Ovary (tissue), 10 donors: ENCODE measurements at places on chromosomes 11 and 22. TPM values are rescaled to one million over a fixed set of nuclear protein-coding genes. Genes with fewer than 3 reads are reported as not detected.

- no peaks in the 10 kb centered on the region for H3K36me3 ChIP-seq
- no peak overlapping the region for H3K27ac ChIP-seq
- DNase-seq: no peak
- H3K4me3 ChIP-seq: no peak overlapping the region
Measured at GRCh38 chr22:37267661-37268413, 14.5 kb upstream of the CYTH4 start.

DNA sequence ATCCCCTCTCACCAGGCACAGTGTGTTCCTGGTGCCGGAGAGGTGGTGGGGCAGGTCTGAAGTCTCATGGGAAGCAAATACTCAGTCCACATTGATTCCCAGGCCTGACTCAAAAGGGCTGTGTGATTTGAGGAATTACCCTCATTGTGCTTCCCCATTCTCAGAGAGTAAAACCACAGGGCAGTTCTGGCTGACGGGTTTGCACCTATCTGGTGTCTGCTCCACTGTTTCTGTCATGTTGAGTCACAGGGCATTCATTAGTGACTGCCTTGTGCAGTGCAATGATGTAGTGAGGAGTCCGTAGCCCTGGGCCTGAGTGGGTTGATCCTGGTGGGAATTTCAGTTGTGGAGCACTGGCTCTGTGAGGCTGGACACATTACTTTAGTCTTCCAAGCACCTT lies 85.2 kb upstream of the ARHGAP20 start:
- H3K4me3 ChIP-seq: no peak overlapping the region
- no peaks in the 10 kb centered on the region for H3K36me3 ChIP-seq
- DNase-seq: no peak
- no peaks in the 10 kb centered on the region for H3K27me3 ChIP-seq

Gene SPDYC
- total RNA-seq: not detected

- no peak overlapping the region for H3K27ac ChIP-seq
- no peaks in the 10 kb centered on the region for H3K27me3 ChIP-seq
- no peak overlapping the region for H3K4me3 ChIP-seq
- no peak for DNase-seq
Measured at GRCh38 chr11:122181372-122181771, 65.4 kb upstream of the BLID start.

- H3K4me3 ChIP-seq: no peak overlapping the region
- H3K4me1 ChIP-seq: no peaks in the 10 kb centered on the region
- H3K27ac ChIP-seq: no peak overlapping the region
- no peak for DNase-seq
Measured at GRCh38 chr22:50318698-50319411, 8.0 kb downstream of the DENND6B start.

- no peaks in the 10 kb centered on the region for H3K36me3 ChIP-seq
- peak overlapping the region; percentile 100 for H3K27ac ChIP-seq
- DNase-seq: peak; percentile 81
- H3K27me3 ChIP-seq: no peaks in the 10 kb centered on the region
Measured at GRCh38 chr11:65560555-65561418, 2.6 kb upstream of the LTBP3 start.

DNA sequence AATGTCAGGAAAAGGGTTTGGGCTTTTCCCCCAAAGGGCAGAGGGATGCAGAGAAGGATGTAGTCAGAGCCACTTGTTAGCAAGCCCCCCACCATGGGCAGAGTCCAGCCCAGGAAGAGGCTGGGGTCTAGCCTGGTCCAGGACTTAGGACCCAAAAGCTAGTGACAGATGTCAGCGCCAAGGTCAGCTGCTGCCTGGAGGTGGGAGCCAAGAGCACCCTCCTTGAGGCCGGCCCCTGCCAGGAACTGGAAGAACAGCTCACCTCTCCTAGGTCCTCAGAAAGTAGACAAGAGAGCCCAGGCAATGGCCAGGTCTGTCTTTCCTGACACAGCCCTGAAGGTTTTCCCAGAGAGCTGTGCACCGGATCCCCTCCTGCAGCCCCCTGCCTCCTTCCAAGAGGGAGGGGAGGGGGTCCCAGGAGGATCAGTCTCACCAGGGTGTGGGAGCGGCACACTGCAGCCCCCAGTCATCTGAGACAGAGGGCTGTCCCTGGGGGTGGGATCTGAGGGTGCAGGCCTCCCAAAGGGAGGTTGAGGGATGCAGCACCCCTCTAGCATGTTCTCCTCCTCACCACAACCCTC lies 14.6 kb upstream of the ARHGEF17 start:
- no peaks in the 10 kb centered on the region for H3K36me3 ChIP-seq
- no peaks in the 10 kb centered on the region for H3K4me1 ChIP-seq
- DNase-seq: no peak
- no peak overlapping the region for H3K27ac ChIP-seq
- H3K27me3 ChIP-seq: no peaks in the 10 kb centered on the region
- no peak overlapping the region for H3K4me3 ChIP-seq

- H3K27me3 ChIP-seq: no peaks in the 10 kb centered on the region
- H3K27ac ChIP-seq: no peak overlapping the region
- H3K4me3 ChIP-seq: no peak overlapping the region
Measured at GRCh38 chr11:122248131-122248530, 132.1 kb upstream of the BLID start.

GRCh38 chr11:20064961-20065405 lies 95.3 kb downstream of the DBX1 start:
- H3K4me3 ChIP-seq: no peak overlapping the region
- no peaks in the 10 kb centered on the region for H3K4me1 ChIP-seq
- H3K27ac ChIP-seq: no peak overlapping the region
- no peaks in the 10 kb centered on the region for H3K36me3 ChIP-seq
- no peak for DNase-seq

- no peak overlapping the region for H3K27ac ChIP-seq
- no peaks in the 10 kb centered on the region for H3K27me3 ChIP-seq
- H3K36me3 ChIP-seq: no peaks in the 10 kb centered on the region
- no peak overlapping the region for H3K4me3 ChIP-seq
- no peaks in the 10 kb centered on the region for H3K4me1 ChIP-seq
Measured at GRCh38 chr11:21514316-21514715, 678.6 kb upstream of the ANO5 start.

Gene CHRDL2
- not detected for total RNA-seq

- H3K27me3 ChIP-seq: no peaks in the 10 kb centered on the region
- no peak overlapping the region for H3K4me3 ChIP-seq
- DNase-seq: peak; percentile 55
Measured at GRCh38 chr11:73175551-73176144, 33.5 kb upstream of the FCHSD2 start.

DNA sequence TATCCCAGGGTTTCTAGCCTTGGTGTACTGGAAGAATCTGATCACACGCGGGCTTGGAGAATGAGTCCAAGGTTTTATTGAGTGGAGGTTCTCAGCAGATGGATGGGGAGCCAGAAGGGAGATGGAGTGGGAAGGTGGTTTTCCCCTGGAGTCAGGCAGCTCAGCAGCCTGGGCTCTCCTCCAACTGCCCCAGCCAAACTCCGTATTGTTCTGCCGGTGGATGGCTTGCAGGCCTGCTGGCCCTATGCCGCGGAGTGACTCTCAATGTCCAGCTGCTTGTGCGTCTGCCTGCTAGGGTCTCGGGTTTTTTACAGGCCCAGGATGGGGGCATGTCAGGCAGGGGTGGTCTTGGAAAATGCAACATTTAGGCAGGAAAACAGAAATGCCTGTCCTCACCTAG lies 162.4 kb upstream of the LMO1 start:
- H3K27ac ChIP-seq: no peak overlapping the region
- no peaks in the 10 kb centered on the region for H3K4me1 ChIP-seq
- no peak for DNase-seq
- H3K36me3 ChIP-seq: no peaks in the 10 kb centered on the region
- H3K4me3 ChIP-seq: no peak overlapping the region

Gene CEND1
- not detected for total RNA-seq

DNA sequence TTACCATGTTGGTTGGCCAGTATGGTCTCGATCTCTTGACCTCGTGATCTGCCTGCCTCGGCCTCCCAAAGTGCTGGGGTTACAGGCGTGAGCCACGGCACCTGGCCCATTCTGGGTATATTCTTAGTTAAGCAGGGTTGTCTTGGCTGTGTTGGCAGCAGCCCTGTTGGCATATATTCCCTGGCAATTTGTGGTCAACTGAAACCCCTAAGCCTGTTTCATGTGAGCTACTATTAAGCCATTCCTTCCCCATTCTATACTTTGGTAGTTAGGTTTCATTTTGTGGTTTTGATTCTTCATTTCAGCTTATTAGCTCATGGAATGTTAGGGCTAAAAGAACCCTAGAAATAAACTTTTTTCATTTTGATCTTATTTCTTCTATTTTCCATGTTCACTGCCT lies 22.2 kb upstream of the IL18BP start:
- no peaks in the 10 kb centered on the region for H3K36me3 ChIP-seq
- H3K27me3 ChIP-seq: no peaks in the 10 kb centered on the region
- H3K4me3 ChIP-seq: no peak overlapping the region
- no peaks in the 10 kb centered on the region for H3K4me1 ChIP-seq
- no peak for DNase-seq
- H3K27ac ChIP-seq: no peak overlapping the region

Gene RANBP1
- total RNA-seq: 74.5 TPM

- H3K27me3 ChIP-seq: no peaks in the 10 kb centered on the region
- no peak for DNase-seq
- H3K4me1 ChIP-seq: no peaks in the 10 kb centered on the region
- H3K27ac ChIP-seq: no peak overlapping the region
Measured at GRCh38 chr11:127226949-127227348, 226.4 kb upstream of the KIRREL3 start.

Gene PDXP
- 15.4 TPM for total RNA-seq

DNA sequence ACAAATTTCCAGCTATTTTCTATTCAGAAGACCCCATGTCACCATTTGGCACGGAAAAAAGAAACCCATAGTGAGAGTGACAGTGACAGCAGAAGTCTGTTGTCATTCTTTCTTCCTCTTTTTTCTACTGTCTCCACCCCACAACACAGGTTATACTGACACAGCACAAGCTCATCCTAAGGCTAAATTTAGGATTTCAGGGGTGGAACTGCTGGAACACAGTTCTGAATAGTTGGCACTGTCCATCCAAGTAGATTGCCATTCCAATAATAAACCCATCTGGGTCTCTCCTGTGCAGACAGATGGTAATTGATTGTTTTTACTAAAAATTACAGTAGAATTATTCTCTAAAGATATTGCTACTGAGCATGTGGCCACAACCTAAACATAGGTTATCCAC lies 95.2 kb upstream of the C11orf87 start:
- H3K4me1 ChIP-seq: no peaks in the 10 kb centered on the region
- no peaks in the 10 kb centered on the region for H3K36me3 ChIP-seq
- no peak overlapping the region for H3K27ac ChIP-seq
- H3K4me3 ChIP-seq: no peak overlapping the region
- DNase-seq: no peak
